ENCODE measurements at places on chromosomes 5 and 9.
A peak's percentile ranks its signal among the peaks of the same experiment; 100 is the strongest.

DNA sequence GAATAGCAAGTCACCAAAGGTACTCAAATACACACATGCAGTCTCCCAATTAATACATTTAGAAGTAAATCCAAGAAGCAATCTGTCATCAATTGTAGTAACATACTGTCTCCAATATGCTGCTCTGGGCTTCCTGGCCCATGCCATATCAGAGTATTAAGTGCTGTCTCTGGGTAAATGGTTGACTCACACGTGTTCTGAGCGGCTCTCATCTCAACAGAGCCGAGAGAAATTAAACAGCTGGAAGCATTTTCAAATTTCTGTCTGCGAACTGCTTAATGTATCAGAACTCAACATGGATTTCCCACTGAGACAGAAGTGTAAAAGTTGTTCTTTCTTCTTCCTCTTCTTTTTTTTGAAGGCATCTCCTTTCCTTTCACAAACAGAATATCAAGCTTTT lies 247.3 kb upstream of the TAS2R1 start:
- no peak for DNase-seq

GRCh38 chr5:68433923-68434879 lies 218.6 kb downstream of the PIK3R1 start:
- peak; percentile 83 for DNase-seq

GRCh38 chr5:94928891-94929290 lies 310.4 kb downstream of the SLF1 start:
- no peak for DNase-seq

- no peak for DNase-seq
Measured at GRCh38 chr5:180107005-180107404, 35.4 kb upstream of the RNF130 start.

DNA sequence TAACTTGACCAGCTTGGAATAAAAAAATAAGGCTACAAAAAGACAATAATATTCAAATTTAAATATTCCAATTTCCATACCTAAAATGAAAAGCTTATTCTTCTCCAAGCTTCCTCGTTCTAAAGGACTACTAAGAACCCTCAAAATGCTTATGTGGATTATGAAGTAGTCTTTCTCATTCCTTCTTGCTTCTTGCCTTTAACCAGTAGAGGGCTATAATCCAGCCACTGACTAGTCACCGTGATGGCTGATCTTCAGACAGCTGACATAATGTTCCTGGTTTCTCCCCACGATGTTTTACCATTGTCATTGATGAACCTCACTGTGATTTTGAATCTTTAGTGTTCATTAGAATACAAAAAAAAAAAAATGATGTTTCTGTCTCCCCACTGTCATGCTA lies 515.3 kb downstream of the TLE1 start:
- peak; percentile 1 for DNase-seq

GRCh38 chr5:73250645-73251044 lies 77.7 kb downstream of the TMEM174 start:
- no peak for DNase-seq

- DNase-seq: no peak
Measured at GRCh38 chr9:86347991-86348390, 6.2 kb downstream of the TUT7 start.

- no peak for DNase-seq
Measured at GRCh38 chr5:64685866-64686265, 4.4 kb upstream of the SHISAL2B start.

DNA sequence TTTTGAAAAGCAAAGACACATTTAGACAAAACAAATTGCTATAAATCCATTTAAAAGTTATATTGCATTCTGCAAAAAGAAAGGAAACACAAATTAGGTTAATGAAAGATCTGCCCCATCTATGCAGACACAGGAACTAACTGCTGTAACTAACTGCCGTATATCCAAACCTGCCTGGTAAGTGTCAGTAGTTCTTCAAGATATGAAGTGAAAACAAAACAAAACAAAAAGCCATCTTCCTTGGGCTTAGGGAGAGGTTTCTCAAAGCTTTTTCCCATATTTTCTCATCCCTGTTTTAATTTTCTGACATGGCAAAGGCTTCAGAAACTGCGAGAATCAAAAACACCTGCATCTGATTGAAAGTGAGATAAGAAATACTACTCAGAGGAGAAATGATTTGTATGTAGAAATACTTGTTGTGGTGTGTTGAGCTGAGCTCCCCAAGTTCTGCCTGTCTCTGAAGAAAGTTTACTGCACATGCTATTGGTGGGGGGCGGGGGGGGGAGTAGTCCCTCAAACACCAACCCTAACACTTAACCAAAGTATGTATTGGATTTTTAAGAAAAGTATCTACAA lies 750.5 kb downstream of the PTPRD start:
- DNase-seq: no peak

DNA sequence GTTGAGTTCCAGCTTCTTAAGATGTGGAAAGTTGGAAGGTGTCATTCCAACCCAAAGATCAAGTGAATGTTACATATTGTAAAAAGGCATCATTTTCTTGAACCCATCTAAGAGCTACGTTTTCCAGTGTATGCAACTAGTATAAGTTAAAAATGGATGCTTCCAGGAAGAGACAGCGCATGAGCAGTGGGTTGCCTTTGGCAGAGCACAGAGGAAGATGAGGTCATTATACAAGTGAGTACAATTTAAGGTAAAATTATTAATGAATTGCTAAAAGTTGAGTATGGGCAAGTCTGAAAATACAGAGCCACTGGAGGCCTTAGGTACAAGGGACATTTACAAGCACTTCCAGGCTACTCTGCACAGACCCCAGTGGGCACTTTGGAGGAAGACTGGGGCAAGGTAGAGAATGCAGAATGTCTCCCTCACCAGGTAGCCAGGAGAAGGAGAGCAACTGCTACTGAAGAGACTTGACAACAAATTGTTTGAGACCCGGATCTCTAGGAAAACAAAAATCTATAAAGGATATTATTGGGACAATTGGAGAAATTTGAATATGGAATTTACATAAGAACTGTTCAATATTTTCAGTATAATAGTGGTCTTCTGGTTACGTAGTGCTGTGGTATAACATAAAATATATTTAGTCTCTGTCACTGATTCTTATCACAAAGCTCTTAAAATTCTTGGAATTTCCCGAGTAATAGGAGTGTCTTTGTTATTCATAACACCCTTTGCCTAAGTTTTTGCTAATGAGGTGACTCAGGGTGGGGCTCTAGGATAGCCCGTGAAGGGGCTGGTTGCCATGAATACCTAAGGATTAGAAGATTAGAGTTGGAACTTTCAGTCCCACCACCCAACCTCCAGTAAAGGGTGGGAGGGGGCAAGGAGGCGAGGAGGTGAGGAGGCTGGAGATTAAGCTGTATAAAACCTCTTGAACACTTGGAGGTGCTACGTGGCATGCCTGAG lies 129.9 kb upstream of the FER start:
- no peak for DNase-seq

- DNase-seq: no peak
Measured at GRCh38 chr9:2771661-2772060, 54.4 kb downstream of the KCNV2 start.

DNA sequence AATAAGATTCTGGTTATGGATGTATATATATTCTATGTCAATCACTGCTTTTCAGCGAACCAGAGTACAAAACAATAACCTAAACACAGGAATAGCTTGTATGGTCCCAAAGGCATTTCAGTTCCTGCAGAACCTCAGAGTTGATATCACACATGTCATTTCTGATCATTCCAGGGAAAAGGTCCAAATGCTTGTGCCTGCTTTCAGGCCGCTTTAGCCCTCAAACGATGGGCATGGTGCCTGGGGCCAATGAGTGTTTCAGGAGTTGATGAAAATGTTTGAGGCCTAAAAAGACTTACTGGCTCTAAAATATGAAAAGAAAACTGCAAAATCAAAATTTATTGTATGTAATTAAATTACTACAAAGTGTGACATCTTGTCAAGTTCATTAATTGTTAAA lies 22.8 kb downstream of the ANGPTL2 start:
- no peak for DNase-seq

GRCh38 chr5:159181152-159181551 lies 28.2 kb downstream of the RNF145 start:
- no peak for DNase-seq

DNA sequence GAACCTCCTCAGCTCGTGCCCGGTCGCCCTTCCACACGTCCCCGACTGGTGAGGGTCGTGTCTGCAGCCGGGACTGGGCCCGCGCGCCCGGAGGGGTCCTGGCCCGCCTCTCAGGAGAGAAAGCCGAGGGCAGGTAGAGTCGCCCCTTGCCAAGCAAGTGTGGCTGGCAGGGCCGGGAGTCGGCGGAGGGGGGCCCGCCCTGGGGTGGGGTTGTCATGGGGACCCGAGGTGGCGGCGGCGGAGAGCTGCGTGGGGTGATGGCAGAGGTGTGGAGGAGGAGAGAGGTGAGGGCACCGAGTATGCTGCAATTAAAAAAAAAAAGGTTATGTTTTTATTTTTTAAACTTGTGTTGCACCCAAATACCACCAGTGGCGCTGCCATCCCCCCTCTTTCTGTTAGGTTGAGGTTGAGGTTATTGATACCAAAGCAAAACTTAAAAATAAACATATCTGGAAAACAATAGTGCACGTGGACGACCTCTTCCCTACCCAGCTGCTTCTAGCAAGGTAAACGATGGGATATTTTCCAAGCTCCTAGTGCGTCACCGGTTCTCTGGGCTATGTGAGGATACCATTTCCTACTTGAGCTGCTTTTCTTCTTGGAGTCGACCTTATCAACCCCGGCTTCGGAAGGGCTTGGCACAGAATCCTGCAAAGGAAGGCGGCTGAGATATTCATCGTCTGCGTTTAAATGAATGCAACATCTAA lies 660 bp downstream of the SCAMP1 start:
- DNase-seq: peak; percentile 58

DNA sequence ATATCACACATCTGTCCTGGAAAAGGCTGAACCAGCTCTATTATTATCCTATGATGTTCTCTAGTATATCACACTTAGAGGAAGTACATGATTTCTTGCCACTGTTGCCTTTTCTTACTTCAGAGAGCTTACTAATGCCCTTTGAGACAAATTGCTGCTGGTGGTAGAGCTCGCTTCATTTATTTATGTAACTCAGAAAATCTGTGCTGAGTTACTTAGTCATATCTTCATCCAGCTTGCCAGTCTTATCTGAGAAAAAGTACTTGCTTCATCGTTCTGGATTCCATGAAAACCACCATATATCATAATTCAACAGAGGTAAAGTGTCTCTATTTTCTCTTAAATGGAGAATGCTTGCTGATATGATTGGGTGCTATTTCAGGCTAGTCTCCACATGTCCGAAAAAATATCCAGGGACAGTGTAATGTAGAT lies 26.6 kb downstream of the PTPDC1 start:
- DNase-seq: no peak

- DNase-seq: no peak
Measured at GRCh38 chr5:14849516-14850294, 21.9 kb downstream of the ANKH start.

- no peak for DNase-seq
Measured at GRCh38 chr5:143698574-143698973, 113.4 kb upstream of the HMHB1 start.

GRCh38 chr9:91048749-91049148 lies 247.1 kb downstream of the SYK start:
- DNase-seq: peak; percentile 35

GRCh38 chr9:131618785-131619184 lies 73.5 kb downstream of the PRRT1B start:
- no peak for DNase-seq

DNA sequence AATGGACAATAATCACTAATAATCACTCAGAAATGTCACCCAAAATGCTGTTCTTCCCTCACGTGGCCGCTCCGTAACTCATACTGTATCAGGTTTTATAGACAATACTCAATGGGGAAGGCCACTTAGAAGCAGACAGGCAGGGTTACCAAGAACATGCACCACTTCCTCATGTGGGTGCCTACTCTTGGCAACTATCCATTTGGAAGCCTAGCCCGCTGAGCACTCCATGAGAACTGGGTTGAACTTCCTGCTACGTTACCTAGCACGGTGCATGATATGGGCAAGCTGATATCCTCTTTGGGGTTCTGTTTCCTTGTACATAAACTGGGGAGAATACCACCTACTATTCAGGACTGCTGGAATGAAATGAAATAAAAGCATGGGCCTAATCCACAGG lies 14.3 kb downstream of the DAP start:
- no peak for DNase-seq

GRCh38 chr9:127905004-127905728 lies 5.8 kb upstream of the ST6GALNAC6 start:
- no peak for DNase-seq

All from ACHN (cell line).